ENCODE measurements at places on chromosomes 7 and 10.

GRCh38 chr7:100489824-100490223 is 6.1 kb downstream of the NYAP1 start:
- peak; percentile 81 for DNase-seq

GRCh38 chr7:39757604-39758003 is 134.2 kb downstream of the RALA start:
- DNase-seq, result no peak

GRCh38 chr7:151549644-151550043 is 29.9 kb upstream of the RHEB start:
- DNase-seq, result no peak

GRCh38 chr7:32289651-32290414 is 200.3 kb downstream of the LSM5 start:
- DNase-seq, result peak; percentile 69

Data from cerebellum (tissue), 4 donors.